ENCODE measurements at places on chromosomes 12 and 14. TPM values are rescaled to one million over a fixed set of nuclear protein-coding genes. Genes with fewer than 3 reads are reported as not detected.

CACNA1C gene
- 11.4 TPM for total RNA-seq

HIGD1C gene
- not detected for total RNA-seq

TEX52 gene
- total RNA-seq: not detected

PMEL gene
- total RNA-seq: 0.26 TPM

TAS2R13 gene
- total RNA-seq: 1.7 TPM

TRIM9 gene
- 0.50 TPM for total RNA-seq

PLA2G1B gene
- total RNA-seq: not detected

FGF6 gene
- total RNA-seq: not detected

CCDC177 gene
- not detected for total RNA-seq

CPNE6 gene
- not detected for total RNA-seq

SDS gene
- not detected for total RNA-seq

KRT82 gene
- total RNA-seq: not detected

PRB2 gene
- total RNA-seq: not detected

C14orf180 gene
- total RNA-seq: not detected

GPR68 gene
- total RNA-seq: 0.26 TPM

ERP27 gene
- not detected for total RNA-seq

BCL2L14 gene
- total RNA-seq: not detected

CIDEB gene
- total RNA-seq: 0.51 TPM

ADAMTS20 gene
- not detected for total RNA-seq

DRAM1 gene
- total RNA-seq: 155 TPM

TDRD9 gene
- 0.50 TPM for total RNA-seq

Data from fibroblast of lung (primary cell).